ENCODE measurements at places on chromosomes 4 and X.

DNA sequence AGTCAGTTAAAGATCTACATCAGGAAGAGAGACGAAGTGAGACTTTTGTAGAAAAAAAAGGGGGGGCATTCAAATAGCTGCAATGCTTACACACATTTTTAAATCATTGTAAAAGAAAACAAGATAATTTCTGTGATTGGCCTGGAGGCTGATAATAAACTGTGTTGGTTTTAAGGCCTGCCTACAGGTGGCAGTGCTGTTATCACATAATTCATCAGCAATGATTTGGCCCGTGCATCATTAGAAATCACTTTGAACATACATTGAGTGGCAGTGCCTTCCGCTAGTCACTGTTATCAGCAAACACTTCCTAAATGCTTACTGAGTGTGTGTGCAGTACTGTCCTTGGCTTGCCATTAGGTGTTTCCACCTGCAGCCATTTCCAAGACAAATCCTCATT, 831.9 kb downstream of the TRIML1 start:
- peak; percentile 41 for DNase-seq

GRCh38 chr4:127968586-127968985, 3.4 kb downstream of the ABHD18 start:
- DNase-seq = no peak

DNA sequence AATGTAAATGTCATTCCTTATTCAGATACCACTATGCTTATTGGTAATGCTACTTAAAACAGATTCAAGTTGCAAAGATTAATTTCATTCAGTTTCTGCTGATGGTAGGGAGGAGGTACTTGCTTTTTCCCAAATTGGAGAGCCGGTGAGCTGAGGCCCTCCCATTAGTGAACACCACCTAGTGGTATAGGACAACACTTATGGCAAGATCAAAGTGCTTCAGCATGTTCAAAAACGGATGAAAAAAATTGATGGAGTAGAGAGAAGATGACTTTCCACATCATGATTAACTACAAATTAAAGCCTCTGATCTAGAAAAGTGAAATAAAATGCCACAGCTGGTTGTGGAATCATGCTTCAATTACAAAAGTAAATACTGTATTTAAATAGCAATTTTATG, 112.9 kb downstream of the MBNL3 start:
- DNase-seq = no peak

DNA sequence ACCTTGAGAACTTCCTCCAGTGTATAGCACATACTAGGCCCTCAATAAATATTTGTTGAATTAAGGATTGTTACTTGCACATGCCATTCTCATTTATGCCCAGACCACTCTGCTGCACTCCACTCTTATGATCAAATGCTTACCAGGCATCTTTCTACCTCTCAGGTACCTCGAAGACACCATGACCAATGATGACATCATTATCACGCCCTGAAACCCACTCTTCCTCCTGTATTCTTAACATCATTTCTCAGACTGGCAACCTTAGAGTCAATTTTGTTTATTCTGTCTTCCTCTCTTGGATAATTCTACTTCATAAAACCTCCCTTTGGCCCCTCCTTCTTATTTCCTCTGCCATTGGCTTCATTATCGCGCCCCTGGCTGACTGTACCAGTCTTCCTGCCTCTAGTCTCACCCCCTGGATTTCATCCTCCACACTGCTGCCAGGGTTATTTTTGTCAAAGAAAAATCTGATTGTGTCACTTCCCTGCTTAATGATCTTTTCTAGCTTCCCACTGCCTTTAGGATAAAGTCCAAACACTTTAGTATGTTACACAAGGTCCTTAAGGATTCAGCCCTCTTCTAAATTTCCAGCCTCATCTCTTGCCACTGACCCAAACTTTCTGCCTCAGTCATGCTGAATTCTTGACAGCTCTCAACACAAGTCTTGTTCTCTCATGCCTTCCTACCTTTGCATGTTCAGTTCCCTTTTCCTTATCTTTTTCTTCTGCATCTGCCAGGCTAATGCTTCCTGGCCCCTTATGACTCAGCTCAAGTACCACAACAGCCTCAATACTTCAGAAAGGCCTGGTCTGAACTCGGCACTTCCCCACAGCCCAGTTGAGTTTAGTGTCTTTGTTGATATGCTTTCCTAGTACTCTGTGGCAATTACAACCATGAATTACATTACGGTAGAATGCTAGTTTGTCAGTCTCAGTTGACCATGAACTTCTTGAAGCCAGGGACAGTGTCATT, 45.8 kb downstream of the HDAC8 start:
- DNase-seq = no peak

- no peak for DNase-seq
These were observed 52.4 kb downstream of the ANOS1 start for GRCh38 chrX:8679550-8679949.

Data from renal cortical epithelial cell (primary cell).